ENCODE measurements at places on chromosomes 13 and 19. TPM values are rescaled to one million over a fixed set of nuclear protein-coding genes. Genes with fewer than 3 reads are reported as not detected.

Gene KLK10
- not detected for total RNA-seq

Gene ATP4B
- total RNA-seq: not detected

Gene FAM124A
- total RNA-seq: 0.12 TPM

Gene LRG1
- 0.33 TPM for total RNA-seq

Gene SHANK1
- total RNA-seq: 0.44 TPM

Gene EXOSC5
- 38.1 TPM for total RNA-seq

Gene TTYH1
- not detected for total RNA-seq

Gene SIGLEC5
- not detected for total RNA-seq

Gene ZNF628
- 12.1 TPM for total RNA-seq

Gene MAST1
- total RNA-seq: 1.0 TPM

Gene ZNF541
- not detected for total RNA-seq

Measured in MCF 10A (cell line).